DMS53 (cell line): ENCODE measurements at places on chromosomes 16 and 17.

- peak; percentile 53 for DNase-seq
Measured at GRCh38 chr17:48611681-48612455, 1.1 kb upstream of the HOXB7 start.

GRCh38 chr17:51613255-51613654 is 352.9 kb downstream of the UTP18 start:
- no peak for DNase-seq

DNA sequence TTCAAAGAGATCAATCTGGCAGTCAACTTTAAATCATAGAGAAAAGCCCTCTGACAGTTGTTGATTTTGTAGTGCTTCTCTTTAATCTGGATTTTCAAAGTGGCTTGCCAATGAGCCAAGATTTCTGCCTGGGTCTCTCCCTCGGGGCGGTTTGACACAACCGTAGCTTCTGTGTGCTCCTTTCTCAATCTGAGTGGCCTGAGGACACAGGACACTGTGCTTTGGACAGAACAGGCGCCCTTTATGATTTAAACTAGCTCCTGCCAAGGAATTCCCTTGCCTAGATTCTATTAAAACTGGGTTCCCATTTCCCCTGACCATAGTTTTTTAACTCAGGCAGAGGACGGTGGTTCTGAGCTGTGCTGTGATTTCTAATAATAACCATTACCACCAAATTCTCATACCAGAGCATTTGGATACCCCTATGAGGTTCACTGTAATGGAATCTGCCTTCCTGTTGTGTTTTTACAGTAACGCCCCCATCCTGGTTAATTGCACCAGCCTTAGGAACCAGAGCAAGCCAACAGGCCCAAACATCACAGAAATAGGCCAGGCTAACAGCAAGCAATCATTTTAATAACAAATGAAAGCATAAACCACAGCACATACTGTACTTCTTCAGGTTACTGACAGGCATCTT is 4.0 kb downstream of the ZFHX3 start:
- DNase-seq: no peak

GRCh38 chr17:39213852-39214251 is 11.9 kb downstream of the STAC2 start:
- peak; percentile 53 for DNase-seq

DNA sequence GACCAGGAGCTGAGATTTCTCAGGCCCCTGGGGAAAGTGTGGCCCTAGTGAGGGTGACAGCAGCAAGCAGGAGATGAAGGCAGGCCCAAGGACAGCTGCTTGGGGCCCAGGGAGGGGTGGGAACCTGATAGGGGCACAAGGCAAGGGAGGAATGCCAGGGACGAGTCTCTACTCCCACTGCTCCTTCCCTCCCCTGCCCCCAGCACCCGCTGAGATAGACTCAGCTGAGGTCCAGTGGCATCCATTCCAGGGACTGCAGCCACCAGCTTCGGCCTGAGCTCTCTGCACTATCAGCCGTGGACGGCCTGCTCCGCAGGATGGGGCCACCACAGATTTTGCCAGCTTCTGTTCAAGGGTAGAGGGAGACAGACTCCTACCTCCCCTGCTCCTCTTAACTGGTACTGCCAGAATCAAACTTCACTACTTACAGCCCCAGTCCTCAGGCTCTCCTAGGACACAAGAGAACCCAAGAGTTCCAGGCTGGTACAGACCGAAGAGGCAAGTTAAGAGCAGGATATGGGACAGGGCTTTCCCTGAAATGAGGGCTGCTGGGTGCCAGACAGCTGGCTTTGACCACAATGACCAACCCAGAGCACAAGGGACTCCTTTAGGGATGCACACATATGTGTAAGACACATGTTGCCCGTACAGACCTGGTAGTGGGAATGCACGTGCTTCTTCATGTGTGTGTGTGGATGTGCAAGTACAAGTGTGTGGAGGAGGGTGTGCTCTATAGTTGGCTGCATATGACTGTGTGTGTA is 5.5 kb downstream of the CACNB1 start:
- DNase-seq: no peak

DNA sequence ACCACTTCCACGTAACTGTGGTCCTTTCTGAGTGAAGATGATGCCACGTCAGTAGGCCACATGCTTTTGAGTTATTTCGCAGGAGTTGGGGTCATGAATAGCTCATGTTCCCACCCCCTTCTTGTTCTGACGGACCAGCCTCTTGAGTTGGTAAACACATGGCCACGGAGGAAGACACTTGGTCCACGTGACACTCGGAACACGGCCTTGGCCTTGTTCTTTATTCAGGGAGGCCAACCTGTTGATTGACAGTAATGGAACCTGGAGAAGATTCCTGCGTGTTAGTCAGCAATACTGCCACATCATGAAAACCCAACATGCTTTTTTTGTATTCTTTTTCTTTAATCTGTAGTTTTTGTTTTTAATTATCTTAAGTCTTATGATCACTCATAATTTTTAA is 56.3 kb downstream of the SEC14L1 start:
- DNase-seq: no peak

- DNase-seq: peak; percentile 87
Measured at GRCh38 chr17:28552176-28552999, at the start of gene UNC119. Gene UNC119, minus strand, starts transcription at chr17:28552624. Its CDS starts 67 bp downstream, at chr17:28552557.
